ENCODE measurements at places on chromosomes 13 and 19. TPM values are rescaled to one million over a fixed set of nuclear protein-coding genes. Genes with fewer than 3 reads are reported as not detected.

The HCN2 gene
- total RNA-seq: 1.5 TPM

The APOC4 gene
- not detected for total RNA-seq

The SLAIN1 gene
- 0.26 TPM for total RNA-seq

The NOTCH3 gene
- total RNA-seq: 13.2 TPM

The ADGRE3 gene
- not detected for total RNA-seq

The OVOL3 gene
- total RNA-seq: not detected

The MISP gene
- total RNA-seq: 0.32 TPM

The EID2B gene
- total RNA-seq: 3.8 TPM

The CRB3 gene
- total RNA-seq: 0.16 TPM

The UBE2L5 gene
- total RNA-seq: not detected

The PGLYRP2 gene
- not detected for total RNA-seq

The CIC gene
- total RNA-seq: 12.5 TPM

The IL4I1 gene
- 0.47 TPM for total RNA-seq

The ELSPBP1 gene
- not detected for total RNA-seq

The EFNA2 gene
- not detected for total RNA-seq

The HSH2D gene
- not detected for total RNA-seq

The OSCAR gene
- not detected for total RNA-seq

The CYP4F8 gene
- total RNA-seq: under 0.01 TPM

The COL5A3 gene
- total RNA-seq: 1.7 TPM

The IFNL2 gene
- total RNA-seq: not detected

The GPC5 gene
- total RNA-seq: not detected

The SIGLEC7 gene
- not detected for total RNA-seq

The SUGP2 gene
- 26.0 TPM for total RNA-seq

The ITGBL1 gene
- 183 TPM for total RNA-seq

The CERS1 gene
- 5.0 TPM for total RNA-seq

The SHISA2 gene
- 0.09 TPM for total RNA-seq

The NAA16 gene
- total RNA-seq: 6.5 TPM

The ACER1 gene
- total RNA-seq: 0.09 TPM

The DMKN gene
- 6.6 TPM for total RNA-seq

The MCEMP1 gene
- not detected for total RNA-seq

The ZNF723 gene
- not detected for total RNA-seq

The COL4A2 gene
- total RNA-seq: 53.9 TPM

The WDR87 gene
- not detected for total RNA-seq

The OR7A17 gene
- not detected for total RNA-seq

The KHSRP gene
- total RNA-seq: 71.3 TPM

All from bronchial smooth muscle cell (primary cell).